ENCODE measurements at places on chromosomes 5 and 9.

DNA sequence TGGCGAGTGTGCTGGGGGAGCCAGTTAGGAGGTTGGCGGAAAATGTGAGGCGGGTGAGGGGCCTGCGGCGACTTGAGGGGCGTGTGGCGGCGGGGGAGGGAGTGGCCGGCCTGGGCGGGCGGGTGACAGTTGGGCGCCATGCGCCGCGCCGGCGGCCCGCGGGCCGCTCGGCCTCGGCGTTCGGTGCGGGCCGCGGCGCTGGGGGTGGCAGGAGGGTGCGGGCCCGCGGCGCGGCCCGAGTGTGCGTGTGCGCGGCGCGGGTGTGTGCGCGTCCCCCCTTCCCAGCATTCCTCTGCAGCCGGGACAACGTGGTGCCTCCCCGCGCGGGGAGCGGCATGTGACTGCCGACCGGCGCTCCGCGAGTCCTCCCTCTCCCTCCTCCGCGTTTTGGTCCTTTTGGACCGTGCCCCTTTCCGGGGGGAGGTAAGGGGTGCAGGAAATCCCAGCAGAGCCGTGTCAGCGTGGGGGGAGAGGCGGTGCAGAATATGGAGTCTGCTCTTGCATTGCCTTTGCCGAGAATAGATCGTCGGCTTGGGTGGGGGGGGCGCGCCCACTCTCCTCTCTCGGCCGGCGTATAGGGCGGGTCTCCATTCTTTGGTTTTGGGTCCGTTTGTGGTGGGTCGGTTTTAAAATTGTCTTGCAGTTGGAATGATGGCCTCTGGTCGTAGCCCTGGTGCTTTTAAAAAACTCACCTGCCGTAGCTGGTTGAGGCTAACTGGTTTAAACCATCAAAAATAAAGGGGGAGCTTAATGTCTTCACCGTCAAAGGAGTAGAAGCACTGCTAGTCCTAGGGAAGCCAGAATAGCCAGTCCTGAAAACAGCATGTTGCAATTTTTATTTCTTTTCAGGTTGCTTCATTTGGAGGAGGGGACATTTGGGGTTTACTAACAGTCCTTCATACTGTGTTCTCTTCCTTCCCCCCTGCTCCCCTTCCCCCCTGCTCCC, 2.0 kb downstream of the LARP1 start:
- peak; percentile 53 for DNase-seq

GRCh38 chr9:87766697-87767096, 40.8 kb downstream of the CTSL start:
- no peak for DNase-seq

GRCh38 chr9:22237497-22238363, 208.9 kb upstream of the DMRTA1 start:
- DNase-seq, result peak; percentile 84

DNA sequence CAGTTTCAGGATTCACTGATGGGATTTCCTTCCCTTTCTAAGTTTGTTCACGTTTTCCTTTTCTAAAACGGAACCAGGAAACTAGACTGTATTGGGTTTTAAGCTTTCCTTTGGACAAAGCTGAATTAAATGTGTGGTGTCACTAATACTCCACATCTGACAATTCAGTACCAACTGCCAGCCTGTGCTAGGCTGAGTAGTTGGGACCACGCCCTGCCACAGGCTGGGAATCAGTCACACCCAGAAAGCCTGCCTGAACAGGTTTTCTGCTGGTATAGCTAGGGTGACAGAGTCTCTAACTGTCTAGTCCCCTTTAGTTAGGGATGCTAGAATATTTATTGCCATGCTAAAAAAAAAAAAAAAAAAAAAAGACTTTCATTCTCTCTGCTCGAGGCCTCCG, 15.6 kb downstream of the SPACA9 start:
- no peak for DNase-seq

GRCh38 chr5:119322312-119322947, 33.4 kb upstream of the TNFAIP8 start:
- peak; percentile 10 for DNase-seq

- DNase-seq, result peak; percentile 68
Observed at GRCh38 chr5:31638748-31639418, at the start of gene PDZD2. Gene PDZD2 (plus strand): TSS chr5:31639131.

- peak; percentile 19 for DNase-seq
Observed at GRCh38 chr9:22165144-22165543, 156.0 kb upstream of the CDKN2B start.

- DNase-seq, result no peak
Observed at GRCh38 chr5:93596310-93596675, 13.3 kb downstream of the NR2F1 start.

- DNase-seq, result no peak
Observed at GRCh38 chr5:147170603-147171002, 64.2 kb upstream of the STK32A start.

DNA sequence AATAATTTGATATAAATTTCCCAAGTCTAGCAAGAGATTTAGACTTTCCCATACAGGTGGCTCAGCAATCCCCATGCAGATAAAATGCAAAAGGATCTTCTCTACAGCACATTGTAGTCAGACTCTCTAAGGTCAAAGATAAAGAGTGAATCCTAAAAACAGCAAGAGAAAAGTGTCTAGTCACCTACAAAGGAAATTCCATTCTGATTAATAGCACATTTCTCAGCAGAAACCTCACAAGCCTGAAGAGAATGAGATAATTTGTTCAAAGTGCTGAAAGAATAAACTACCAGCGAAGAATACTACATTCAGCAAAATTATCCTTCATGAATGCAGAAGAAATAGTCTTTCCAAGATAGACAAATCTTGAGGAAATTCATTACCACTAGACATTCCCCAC, 493.3 kb downstream of the PRELID2 start:
- peak; percentile 41 for DNase-seq

DNA sequence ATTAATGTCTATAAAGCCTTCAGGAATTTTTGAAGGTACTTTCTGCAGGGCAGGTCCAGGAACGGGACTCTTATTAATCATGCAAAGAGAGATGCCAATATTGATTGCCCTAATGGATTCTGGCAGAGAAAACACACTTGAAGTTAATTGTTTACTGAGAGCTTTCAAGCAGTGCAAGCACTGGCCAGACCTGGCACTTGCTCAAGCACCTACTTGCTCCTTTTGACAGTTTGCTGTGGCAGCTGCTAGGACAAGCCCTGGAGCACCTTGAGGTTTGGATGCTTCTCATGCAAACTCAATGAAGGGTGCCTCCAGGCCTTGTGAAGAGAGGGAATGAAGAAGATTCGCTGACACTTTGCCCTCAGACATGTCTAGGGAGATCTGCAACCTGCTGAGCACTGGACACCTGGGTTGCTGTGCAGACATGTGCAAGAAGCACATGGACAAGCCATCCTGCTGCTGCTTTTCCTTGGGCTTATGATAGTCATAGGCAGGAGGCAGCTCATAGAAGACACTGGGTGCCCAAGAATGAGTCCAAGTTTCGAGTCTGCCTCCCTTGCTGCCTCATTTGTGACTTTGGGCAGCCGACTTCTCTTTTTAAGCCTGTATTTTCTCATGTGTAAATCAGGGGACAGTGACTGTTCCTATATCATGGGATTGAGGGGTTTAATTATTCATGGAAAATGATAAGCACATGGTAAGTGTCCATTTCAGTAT, 88.8 kb upstream of the EQTN start:
- no peak for DNase-seq

- DNase-seq, result peak; percentile 88
Observed at GRCh38 chr5:177232761-177233160, 70.8 kb downstream of the RAB24 start.

- DNase-seq, result no peak
Observed at GRCh38 chr9:123771690-123772089, 158.2 kb downstream of the DENND1A start.

DNA sequence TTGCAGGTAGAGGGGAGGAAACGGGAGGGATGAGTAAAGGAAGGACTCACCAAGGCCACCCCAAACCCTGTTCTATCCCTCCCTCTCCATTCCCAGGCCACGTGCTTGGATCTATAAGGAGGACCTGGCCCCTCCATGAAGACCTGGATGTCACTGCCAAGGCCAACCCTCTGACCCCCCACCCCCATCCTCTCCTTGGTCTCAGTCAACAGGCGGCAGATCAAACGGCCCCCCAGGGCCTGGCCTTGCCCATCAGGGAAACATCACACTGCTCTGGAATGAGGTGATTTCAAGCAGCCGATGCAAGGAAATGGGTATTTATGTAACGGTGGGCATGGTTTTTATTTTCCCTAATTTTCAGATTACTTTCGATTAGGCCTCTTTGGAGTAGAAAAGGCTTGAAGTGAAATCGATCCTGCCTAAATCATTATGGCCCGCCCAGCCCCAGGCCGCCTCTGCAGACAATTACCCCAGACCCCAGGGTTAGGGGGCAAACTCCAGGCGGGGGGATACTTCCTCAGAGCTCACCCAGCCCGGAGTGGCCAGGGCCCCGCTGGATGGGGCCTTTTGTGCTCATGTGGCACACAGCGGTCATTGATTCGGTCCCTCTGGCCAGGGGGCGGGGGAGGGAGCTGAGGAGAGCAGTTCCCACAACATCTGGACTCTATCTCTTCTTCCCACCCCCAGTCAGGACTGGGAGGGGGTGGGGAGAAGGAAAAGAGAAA, 125.3 kb downstream of the PHF2 start:
- DNase-seq, result no peak

DNA sequence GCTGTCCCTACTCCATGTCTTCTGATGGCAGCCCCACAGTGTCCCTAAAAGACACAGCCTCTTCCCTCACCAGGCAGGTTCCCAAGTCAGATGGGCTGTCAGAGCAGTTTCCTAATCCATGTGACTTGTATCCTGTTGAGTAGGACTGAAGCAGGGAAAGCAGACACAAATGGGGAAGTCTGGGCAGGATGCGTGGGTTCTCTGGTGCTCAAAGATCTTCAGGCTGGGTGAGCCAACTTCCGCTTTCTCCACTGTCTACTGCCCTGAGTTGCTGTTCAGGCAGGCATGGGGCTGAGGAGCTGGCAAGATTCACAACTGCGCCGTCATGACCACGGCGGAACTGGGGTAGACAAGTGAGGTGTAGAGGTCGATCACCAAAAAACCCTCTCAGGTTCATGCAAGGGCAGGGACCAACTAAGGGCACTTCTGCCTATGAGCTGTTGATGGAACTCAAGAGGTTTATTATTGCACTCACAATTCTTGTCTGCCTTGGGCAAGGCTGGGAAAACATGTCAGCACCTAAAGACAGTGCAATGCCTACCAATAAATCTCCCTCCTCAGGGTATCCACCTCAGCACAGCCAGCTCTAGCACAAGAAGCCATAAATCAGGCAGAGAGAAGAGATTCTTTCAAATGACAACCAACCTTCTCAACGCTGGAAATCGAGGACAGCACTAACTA, 83.4 kb downstream of the RAPGEF1 start:
- DNase-seq, result no peak

GRCh38 chr9:80698725-80699410, 990.5 kb downstream of the TLE1 start:
- DNase-seq, result no peak

DNA sequence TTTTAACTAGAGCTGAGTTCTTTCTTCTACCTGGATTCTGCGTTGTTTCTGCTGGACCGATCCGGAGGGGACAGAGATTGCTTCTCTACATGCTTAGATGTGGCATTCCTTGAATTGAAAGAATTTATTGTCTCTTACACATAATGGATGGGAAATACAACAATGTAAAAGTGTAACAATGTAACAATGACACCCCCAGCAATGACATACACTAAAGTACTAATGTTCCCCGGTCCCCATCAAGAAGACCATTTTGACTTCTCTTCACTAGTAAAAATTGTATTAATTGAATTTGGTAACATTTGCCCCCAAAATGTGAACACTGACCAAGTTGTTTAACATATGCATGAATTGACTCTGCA, 760.2 kb downstream of the TAF11L14 start:
- no peak for DNase-seq

DNA sequence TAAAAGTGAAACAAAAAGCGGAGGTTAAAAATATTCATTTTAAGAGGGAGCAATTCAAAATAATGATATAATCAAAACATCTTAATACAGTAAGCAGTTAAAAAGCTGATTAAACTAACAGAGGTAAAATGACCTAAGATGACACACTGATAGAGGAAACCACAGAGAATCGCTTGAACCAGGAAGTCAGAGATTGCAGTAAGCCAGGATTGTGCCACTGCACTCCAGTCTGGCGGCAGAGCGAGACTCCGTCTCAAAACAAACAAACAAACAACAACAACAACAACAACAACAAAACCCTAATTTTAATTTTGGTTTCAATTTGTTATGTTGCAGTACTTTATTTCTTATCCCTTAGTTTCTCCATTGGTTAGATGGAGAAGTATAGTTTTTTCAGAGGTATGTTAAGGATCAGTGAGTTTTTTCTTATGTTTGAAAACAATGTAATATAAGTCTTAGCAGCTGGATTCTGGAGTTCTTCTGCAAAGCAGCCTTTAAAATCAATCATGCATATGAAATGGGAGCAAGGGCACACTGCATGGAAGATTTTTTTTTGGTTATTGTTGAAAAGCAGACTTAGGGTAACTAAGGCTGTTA, 58.5 kb downstream of the MLANA start:
- peak; percentile 31 for DNase-seq

- DNase-seq, result no peak
Observed at GRCh38 chr5:92525131-92525530, 1055.9 kb downstream of the NR2F1-AS1 start.

DNA sequence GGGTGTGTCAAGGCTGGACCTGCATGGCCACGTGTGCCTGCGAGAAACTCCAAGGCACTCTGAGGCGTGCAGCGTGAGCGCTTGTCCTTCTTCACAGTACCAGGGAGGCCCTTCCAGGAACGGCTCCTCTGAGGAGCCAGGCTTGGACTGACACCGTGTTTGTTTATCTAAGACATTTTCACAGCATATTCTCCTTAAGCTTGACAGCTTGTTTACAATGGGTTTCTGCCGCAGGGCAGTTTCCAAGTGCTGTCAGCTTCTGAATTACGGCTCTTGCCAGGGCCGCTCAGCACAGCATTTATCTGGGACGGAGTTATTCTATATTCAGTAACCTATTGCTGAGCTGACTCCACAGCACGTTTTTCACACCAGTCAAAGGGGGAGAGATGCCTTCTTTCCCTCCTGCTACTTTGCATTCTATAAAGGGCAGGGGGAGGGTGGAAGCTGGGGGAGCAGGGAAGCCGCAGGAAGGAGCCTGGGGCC, 98.4 kb downstream of the LMNB1 start:
- DNase-seq, result no peak

DNA sequence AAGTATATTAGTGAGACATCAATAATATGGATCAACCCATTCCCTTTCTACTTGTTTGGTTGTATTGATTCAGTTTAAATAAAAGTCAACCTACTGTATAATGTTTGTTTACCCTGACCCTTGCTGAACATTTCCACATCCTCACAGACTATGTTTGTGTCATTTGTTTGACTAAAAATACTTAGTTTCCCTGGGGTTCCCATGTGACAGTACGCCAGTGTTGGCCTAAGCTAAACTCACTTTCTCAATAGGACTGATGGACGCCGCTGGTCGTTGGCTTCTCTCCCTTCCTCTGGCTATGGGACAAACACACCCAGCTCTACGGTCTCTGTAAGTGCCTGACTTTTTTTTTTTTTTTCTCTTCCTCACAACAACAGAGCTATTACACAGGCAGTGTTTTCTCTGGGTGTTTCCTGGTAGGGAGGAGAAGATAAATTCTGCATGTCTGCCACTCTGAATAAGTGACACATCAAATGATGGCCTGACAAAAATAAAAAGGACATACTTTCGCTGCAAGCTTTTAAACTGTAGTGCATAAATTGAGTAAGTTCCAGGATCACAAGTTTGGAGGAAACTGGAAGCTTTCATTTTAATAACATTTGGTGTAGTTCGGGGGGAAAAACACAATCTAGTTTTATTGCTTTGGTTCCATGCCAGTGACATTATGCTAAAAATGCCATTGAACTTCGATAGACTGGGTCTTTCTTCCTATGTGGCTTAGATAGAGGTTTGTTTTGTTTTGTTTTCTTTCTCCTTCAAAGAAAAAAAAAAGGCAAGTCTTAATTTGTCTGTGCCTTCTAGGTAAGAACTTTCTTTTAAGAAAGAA, 101.0 kb downstream of the CD180 start:
- peak; percentile 42 for DNase-seq

GRCh38 chr5:39426051-39426745, 1.4 kb upstream of the DAB2 start:
- no peak for DNase-seq

Measured in EH (cell line).